Umbilical cord (tissue), 2 donors: ENCODE measurements at places on chromosomes 16 and 17. TPM values are rescaled to one million over a fixed set of nuclear protein-coding genes. Genes with fewer than 3 reads are reported as not detected.

DNA sequence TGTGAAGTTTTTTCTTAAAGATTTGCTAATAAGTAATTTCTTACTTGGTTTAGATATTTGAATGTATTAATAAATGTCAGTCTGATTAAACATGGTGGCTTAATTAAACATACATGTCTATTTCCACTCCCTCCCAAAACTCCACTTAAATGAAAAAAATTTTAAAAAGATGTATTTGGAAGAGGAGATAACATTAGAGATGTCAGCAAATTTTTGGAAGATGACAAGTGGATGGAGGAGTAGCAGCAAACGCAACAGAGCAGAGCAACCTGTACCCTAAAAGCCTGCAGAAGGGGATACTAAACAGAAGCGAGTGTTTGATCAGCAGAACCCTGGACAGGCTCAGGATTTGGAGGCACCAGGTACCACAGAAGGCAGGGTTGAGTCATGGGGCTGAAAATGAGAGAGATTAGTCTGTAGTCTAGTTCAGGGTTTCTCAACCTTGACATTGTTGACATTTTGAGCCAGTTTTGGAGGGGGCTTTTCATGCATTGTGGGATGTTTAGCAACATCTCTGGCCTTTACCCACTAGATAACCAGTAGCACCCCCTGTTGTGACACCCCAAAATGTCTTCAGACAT is 17.8 kb downstream of the LUC7L3 start:
- DNase-seq = no peak

GRCh38 chr17:81309140-81309858 is 14.2 kb upstream of the SLC38A10 start:
- DNase-seq = peak; percentile 75

DNA sequence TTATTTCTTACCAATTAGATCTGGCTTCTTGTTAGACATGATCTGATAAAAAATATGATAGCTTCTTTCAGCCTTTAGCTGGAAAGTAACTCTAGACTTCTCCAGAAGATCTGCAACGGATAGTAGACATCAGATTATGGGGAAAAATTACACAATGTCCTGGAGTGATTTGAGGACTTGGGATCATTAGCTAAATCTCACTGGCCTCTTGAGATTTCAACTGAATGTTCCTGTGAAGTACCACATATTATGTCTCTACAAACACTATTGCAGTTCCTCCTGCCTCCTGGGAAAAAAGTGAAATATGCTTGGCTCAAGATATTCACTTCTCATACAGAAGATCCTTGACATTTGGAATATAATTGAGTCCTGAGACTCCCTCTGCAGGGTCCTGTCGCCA is 5.5 kb downstream of the MYH1 start:
- DNase-seq = peak; percentile 0

GRCh38 chr17:48617471-48618255 is 2.6 kb upstream of the HOXB8 start:
- DNase-seq = no peak

- DNase-seq = no peak
These were observed 66.6 kb upstream of the ARL4D start for GRCh38 chr17:43332230-43332629.

DNA sequence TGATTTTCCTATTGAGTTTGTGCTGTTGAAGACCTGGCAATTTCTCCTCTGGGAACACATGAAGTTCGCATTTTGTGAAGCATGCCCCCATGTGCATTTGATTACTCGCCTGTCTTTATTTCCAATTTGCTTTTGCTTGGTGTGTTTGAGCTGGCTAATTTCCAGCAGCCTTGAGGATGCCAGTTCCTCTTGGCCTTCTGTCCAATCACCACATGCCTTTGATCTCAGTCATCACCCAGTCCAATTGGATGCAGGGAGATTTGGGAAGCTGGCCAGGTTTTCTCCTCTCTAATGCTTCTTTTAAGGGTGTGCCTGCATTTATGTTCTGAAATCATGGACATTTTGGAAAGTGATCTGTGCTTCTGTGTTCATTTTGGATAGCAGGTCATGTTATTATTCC is 3.8 kb upstream of the TMEM100 start:
- DNase-seq = peak; percentile 92

GRCh38 chr16:3596101-3596861 is 15.1 kb downstream of the SLX4 start:
- DNase-seq = no peak

DNA sequence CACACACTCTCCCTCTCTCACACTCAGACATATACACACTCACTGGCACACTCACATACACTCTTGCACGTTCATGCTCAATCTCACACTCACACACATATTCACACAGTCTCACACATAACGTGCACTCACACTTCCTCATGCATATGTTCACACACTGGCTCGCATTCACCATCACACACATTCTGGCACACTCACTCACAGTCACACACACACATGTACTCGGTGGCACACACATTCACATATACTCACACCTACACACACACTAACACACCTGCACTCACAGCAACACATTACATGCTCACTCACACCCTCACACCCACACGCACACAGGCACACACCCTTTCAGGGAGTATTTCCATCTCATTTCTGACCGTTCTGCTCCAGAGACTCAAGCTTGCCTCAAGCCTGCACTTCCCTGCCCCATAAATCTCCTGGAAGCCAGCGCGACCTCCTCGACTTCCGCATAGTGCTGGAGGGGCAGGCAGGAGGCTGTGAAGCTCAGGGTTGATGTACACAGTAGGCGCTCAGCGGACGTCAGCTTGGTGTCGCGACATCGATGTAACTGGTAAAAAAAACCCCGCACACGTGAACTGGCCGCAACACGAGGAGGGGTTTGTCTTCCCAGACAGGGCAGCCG is 66.7 kb upstream of the FOXF1 start:
- DNase-seq = no peak

- DNase-seq = no peak
These were observed 745 bp downstream of the PYY start for GRCh38 chr17:43952724-43953666.

DNA sequence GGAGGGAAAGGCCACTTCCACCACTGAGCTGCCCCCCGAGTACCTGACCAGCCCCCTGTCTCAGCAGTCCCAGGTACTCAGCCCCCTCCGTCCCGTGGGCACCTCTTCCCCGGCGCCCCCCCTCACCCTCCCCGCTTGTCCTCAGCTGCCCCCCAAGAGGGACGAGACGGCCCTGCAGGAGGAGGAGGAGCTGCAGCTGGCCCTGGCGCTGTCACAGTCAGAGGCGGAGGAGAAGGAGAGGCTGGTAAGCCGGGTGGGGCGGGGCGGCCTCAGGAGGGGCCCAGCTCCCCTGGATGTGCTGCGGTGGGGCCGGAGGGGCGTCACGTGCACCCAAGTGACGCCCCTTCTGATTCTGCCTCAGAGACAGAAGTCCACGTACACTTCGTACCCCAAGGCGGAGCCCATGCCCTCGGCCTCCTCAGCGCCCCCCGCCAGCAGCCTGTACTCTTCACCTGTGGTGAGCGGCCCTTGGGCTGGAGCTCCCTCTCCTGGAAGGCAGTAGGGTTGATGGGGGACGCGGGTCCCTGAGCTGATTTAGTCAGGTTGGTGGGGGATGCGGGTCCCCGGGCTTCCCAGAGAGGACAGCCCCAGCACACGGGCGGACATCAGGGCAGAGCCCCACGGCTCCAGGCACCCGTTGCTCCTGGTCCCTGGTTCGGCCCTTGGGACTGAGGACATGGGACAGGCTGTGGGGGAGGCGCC is 9.5 kb upstream of the MRPL12 start:
- DNase-seq = no peak

The CA7 gene
- total RNA-seq = not detected

The ADAT1 gene
- 58.5 TPM for total RNA-seq

The MPP2 gene
- total RNA-seq = 5.5 TPM

The ZDHHC7 gene
- 33.9 TPM for total RNA-seq

The CIAO3 gene
- 32.5 TPM for total RNA-seq

The TSPOAP1 gene
- total RNA-seq = 18.1 TPM

The MVD gene
- 21.4 TPM for total RNA-seq

The HEXIM2 gene
- total RNA-seq = 1.9 TPM

The TRPV3 gene
- 8.9 TPM for total RNA-seq

The KIFC3 gene
- total RNA-seq = 40.7 TPM

The PTGES3L gene
- 10.4 TPM for total RNA-seq

The KRT28 gene
- 3.6 TPM for total RNA-seq

The RCVRN gene
- total RNA-seq = 1.9 TPM

The RPL23 gene
- 1,829 TPM for total RNA-seq
